ENCODE measurements at places on chromosomes 3 and 15.

GRCh38 chr3:131349946-131350347 is 31.6 kb upstream of the NUDT16 start:
- DNase-seq, result no peak

- DNase-seq, result no peak
These were observed 201.1 kb upstream of the LRRFIP2 start for GRCh38 chr3:37375184-37376127.

GRCh38 chr15:70198441-70199123 is 100.9 kb upstream of the TLE3 start:
- DNase-seq, result no peak

- DNase-seq, result no peak
These were observed 143.4 kb downstream of the NSMCE3 start for GRCh38 chr15:29126208-29126536.

DNA sequence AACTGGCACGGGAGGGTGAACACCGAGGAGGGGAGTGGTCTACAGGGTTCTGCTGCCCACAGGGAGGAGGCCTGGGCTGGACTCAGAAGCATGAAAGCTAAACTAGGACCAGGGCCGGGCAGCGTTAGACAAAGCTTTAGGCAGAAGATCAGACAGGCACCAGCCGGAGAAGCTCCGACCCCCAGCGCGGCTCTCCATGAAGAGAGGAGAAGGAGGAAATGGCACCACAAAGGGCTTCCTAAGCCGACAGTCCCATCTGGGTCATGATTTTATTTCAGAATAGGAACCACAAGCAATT is 61.2 kb downstream of the RUBCN start:
- DNase-seq, result no peak

GRCh38 chr3:9902372-9903237 is at the start of gene IL17RE:
IL17RE (plus strand) TSS chr3:9902848; CDS start chr3:9902933, 85 bp downstream.
- DNase-seq, result no peak

DNA sequence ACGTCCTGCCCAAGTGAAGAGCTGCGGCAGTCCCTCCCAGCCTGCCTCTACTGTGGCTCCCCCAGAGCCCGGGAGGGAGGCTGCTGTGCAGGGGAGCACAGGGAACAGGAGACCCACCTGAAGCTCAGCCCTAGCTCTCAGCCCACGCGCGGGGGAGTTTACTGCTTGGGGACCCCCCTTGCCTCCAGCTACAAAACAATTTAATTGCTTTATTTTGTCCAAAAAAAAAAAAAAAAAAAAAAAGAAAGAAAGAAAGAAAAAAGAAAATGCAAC is 78.1 kb downstream of the CLDN11 start:
- no peak for DNase-seq

- peak; percentile 11 for DNase-seq
These were observed 21.7 kb downstream of the CSNK1G1 start for GRCh38 chr15:64333986-64334929.

DNA sequence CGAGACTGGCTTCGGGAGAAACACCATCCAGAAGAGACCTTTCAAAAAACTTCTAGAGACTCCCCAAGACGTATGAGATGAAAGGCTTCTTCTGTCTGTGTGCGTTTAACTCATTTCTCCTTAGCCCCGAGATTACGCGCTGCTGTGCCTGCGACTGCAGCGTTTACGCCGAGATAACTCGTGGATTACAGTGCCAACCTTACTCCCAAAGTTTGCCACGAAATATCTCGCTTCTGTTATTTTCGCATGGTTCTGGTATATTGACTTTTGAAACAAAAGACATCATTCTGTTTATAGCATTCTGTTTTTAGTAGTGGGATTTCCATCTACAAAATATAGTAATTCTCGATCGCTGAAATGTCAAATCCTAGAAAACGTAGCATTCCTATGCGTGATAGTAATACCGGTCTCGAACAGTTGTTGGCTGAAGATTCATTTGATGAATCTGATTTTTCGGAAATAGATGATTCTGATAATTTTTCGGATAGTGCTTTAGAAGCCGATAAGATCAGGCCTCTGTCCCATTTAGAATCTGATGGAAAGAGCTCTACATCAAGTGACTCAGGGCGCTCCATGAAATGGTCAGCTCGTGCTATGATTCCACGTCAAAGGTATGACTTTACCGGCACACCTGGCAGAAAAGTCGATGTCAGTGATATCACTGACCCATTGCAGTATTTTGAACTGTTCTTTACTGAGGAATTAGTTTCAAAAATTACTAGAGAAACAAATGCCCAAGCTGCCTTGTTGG is 467 bp downstream of the PGBD4 start:
- DNase-seq, result no peak

DNA sequence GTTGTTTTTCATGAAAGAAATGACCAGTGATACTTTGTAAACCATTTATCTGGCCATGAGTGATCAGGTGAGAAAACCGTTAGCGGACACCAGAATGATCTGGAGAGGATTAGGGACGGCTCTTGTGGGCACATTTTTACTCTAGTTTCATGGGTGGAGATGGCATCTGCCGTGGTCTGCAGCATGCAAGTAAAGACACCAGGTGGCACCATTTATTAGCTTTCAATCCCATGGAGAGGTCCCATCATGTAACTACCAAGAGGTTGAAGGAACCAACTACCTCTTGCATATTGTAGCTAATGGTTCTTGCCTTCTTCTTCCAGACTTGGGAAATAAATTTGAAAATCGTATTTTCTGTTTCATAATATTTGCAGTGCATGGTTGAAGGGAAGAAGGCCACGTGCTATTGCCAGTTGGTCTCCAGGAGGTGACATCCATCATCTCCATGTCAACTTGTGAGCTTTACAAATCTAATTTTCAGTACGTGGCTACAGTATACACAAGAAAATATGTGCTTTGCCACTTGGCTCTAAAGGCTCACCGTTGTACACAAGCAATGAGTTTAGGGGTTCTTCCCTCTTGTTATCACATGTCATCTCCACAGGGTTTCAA is 1.5 kb upstream of the MAPKBP1 start:
- DNase-seq, result peak; percentile 52

DNA sequence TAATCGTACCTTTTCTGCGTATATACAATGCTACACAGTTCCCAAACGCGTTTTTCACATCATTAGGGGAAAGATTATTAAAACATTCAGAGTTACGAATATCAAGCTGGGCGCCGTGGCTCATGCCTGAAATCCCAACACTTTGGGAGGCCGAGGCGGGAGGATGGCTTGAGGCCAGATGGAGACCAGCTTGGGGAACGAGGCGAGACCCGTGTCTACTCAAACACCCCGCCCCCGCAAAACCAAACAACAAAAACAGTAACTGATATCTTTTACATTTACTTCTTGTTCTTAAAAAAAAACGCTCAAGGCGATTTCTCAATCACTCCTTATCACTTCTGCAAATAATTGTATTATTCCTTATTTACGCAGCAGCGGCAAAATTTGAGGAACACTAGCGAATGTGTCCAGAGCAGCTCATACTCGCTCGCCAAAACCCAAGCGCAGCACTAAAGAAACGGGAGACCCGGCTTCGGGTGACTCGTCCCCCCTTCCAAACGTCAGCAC is 1.2 kb downstream of the ZBTB11 start:
- DNase-seq, result no peak

DNA sequence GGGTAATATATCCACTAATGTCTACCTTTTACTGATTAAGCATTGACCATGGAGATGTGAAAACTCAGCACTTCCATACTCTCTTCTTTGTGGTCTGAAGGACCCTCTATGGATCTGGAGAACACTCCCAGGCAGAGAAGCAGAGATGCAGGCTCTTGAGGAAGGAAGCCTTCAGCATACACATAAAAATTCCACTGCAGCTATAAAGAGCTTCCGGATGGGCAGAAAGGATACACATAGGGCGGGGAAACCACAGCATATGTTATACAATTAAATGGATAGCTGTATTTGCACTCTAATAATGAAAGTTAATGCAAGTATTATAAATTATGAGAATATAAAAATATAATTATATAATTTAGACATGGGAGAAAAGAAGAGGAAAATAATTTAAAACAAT is 1258.2 kb upstream of the ALCAM start:
- no peak for DNase-seq

DNA sequence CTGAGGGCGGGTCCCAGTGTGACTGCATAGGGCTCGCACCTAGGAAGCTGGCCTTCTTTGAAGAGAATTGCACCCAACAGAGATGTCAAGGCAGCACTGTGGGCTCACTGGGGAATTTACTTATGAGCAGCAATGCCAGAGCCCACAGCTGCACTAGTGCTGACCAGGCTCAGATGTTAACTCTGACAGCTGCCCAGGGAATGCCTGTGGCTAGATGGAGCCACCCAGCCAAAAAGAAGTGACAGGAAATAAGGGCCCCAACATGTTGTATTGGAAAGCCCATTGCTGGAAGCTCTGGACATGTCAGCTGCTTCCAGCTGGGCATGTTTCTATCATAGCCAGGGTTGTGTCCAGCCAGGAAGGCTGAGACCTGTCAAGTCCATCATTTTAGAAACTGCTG is 90.9 kb upstream of the ZNF280D start:
- DNase-seq, result no peak

- no peak for DNase-seq
These were observed 259.1 kb downstream of the OPA1 start for GRCh38 chr3:193851941-193852674.
